Muscle of back (tissue), 13 donors: ENCODE measurements at places on chromosomes 3 and 15.

DNA sequence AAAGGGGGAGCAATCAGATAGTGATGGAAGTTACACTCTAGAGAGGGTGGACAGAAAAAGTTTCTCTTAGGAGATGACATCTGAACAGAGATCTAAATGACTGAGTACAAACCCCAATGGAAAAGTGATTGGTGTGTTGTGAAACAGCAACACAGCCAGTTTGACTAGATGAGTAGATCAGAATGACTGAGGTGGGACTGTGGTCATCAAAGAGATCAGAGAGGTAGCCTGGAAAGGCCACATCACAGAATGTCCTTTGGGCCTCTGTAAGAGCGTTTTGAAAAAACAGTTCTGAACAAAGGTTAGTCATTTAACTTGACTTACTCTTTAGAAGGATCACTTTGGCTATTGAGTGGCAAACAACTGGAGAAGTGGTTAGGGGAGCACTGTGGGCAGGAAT, 10.6 kb downstream of the LRRC58 start:
- DNase-seq, result no peak

DNA sequence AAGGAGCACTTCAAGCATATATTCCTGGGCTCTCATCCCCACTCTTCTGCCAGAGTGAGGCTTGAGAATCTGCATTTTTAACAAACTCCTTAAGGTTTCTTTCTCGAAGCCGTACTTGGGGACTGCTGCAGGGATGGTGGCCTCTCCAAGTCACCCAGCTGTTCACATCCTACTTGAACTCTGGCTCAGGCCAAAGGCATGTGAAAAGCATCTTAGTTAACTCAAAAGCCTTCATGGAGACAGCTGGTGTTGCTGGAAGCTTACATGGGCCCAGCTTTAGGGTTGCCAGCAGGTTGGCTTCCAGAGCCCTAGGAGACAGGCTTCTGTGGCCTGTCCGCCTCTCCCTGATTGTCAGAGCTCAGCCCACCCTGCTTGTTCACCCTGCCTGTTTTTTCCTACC, 139.2 kb downstream of the THSD4 start:
- DNase-seq, result peak; percentile 46

GRCh38 chr3:182490596-182491491, 302.5 kb upstream of the ATP11B start:
- DNase-seq, result no peak

DNA sequence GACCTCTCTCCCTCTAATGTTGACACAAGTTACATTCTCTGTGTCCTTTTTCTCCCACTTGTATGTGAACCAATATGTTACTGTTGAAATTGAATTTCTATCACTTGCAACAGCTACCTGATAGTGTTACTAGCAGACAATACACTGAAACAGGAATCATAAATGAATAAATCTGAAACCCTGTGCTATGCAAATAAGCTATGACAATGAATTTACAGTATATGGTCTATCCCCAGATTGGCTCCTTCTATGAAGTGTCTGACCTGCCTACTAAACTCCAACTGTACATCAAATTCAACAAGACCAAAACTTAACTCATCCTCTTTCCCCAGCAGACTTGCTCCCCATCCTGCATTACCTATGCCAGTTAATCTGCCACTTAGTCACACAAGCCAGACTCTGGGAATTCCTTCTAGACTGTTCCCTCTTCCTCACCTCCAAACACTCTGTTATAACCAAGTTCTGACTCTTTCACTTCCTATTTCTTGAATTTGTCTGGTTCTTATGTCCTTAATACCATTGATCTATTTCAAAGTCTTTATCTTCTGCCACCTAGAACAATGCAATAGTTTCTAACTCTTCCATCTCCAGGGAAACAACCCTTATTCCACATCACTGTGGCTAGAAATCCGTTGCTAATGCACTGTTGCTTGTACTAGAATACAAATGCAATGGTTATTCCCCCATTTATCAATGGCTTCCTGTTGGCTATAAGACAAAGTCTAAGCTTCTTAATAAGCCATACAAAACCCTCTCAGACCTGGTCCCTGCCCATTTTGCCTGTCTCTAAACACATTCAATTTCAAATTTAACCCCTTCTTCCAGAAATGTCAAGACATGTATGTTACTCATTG, 13.4 kb upstream of the ZNF639 start:
- no peak for DNase-seq

DNA sequence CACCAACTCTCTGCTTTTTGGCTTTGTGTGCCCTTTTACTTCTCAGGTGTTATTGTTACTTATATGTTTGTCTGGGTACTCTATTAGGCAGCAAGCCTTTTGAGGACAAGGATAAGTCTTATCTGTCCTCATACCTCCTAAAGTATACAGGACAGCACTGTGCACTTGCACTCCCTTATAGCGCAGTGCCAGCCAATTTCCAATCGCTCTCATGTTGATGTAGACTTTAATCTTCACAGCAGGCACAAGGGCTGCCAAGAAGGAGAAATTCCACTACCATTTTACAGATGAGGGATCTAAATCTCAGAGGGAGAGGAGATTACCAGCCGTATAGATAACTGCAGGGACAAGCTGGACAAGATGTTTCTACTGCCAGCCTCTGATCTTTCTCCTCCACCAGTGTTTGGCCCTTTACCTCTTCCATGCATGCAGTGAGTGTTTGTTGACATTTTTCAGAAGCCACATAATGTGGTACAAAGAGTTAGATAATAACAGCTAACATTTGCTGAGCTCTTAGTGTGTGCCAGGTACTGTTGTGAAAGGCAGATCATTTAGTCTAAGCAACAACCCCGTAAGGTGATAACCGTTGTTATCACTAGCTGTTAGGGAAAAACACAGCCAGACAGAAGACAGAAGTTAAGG, 30.1 kb downstream of the SST start:
- DNase-seq, result no peak

- DNase-seq, result no peak
Measured at GRCh38 chr3:133887074-133887802, 8.4 kb downstream of the RAB6B start.

DNA sequence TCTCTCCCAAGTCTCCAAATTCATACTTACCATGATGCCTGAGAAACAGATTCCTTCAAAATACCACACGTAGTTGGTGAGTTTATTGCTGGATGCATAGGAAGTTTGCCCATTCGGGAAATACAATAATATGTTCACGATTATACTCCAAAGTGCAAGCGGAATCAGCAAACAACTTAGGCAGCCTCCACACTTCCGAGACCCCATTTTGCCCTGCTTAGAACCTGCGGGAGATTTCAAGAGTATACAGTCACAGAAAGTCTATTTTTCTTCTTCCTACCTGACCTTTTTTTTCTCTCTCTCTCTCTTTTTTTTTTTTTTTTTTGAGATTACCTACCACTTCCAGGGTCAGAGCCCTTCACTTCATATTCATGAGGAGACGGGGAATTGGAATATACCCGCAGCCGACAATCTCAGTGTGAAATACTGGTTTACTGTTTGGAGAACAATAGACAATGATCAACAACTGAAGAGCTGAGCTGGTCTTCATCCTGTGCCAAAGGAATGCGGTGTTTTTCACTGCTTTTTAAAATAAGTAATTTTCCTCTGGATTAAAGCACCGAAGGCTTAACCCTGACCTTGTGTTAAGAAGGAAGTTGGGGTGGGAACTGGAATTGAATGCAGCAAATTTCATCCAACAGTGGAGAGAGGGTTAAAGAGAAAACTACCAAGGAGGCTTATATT, at the start of gene TM4SF18:
TSS of gene TM4SF18 (minus strand) at position 461 of the 684 bp plus-strand sequence. CDS start at position 207, 254 bp downstream.
- DNase-seq, result no peak

GRCh38 chr3:13110678-13111116, 37.5 kb upstream of the IQSEC1 start:
- no peak for DNase-seq

GRCh38 chr3:121574449-121574848, 6.7 kb downstream of the ARGFX start:
- DNase-seq, result no peak

DNA sequence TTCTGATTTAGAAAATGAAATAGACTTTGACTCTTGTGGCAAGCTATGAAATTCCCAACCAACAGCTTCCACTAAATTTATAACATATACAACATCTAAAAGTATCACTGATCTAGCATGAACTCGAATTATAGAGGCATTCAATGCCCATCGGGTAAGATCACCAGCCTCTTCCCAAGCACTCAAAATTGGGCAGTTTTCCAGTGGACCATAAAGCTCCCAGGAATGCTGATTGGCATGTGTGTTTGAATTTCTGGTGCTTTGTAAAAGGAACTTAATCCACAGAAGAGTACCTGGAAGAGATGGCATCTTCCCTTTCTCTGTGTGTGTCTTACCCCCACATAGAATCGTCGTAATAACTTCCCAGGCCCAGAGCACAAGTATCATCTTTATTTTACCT, 10.0 kb downstream of the LRTM1 start:
- no peak for DNase-seq

DNA sequence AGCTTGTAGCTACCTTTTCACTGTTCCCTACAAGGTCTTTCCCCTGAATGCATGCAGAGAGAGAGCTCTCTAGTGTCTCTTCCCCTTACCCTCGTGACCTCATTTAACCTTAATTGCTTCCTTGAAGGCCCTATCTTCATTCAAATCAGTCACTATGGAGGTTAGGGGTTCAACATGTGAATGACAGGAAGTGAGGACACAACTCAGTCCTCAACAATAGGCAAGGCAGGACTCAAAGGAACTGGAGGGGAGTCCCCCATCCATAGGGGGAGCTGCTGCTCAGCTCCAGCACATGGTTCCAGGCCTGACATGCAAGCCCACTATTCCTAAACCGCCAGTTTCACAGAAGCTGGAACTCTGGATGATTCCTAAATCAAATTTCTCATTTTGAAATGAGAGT, 33.8 kb upstream of the GYG1 start:
- DNase-seq, result no peak

GRCh38 chr15:99197856-99198255, 51.5 kb downstream of the TTC23 start:
- DNase-seq, result no peak

- DNase-seq, result no peak
Measured at GRCh38 chr3:160159806-160160205, 65.4 kb upstream of the C3orf80 start.
